Endothelial cell of umbilical vein (primary cell): ENCODE measurements at places on chromosomes 2 and 18.

- DNase-seq, result no peak
Measured at GRCh38 chr2:26305540-26305939, 40.4 kb upstream of the SELENOI start.

GRCh38 chr2:16785149-16785548, 119.5 kb upstream of the CYRIA start:
- DNase-seq, result no peak

DNA sequence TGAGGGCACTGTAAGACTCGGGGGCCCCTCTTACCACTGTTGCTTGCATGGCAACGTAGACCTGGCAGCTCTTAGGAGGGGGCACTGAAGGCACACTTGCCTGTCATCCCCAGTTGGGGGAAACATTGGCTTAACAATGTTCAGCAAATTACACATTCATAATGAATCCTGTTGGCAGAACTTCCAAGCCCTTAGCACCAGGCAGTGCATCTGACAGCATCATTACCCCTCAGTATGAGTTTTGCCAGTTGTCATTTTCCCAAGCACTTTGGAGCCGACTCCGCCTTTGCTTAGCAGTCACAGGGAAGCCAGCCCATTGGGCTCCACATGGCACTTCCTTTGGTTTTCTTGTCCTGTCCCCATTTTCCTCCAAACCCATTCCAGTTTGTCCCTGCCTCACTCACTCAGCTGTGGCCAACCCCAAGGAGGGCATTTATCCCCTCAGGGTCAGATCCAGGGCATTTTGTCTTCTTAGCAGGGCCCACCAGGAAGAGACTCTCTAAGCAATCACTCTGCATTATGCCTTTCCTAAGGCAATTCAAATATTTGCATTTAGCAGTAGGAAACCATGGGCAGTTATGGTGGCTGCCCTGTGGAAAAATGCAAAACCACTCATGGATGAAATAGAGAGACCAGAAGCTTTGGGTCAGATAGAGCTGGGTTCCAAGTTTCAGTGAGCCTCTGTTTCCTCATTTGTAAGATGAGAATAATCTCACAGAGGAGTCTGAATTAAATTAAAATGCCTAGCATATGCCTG, 73.9 kb downstream of the VSNL1 start:
- DNase-seq, result no peak

- no peak for DNase-seq
Measured at GRCh38 chr18:63373161-63373560, 6.2 kb upstream of the KDSR start.

- no peak for DNase-seq
Measured at GRCh38 chr18:48889981-48890762, 60.6 kb downstream of the SMAD7 start.

- DNase-seq, result no peak
Measured at GRCh38 chr2:156099382-156099781, 233.1 kb downstream of the NR4A2 start.

DNA sequence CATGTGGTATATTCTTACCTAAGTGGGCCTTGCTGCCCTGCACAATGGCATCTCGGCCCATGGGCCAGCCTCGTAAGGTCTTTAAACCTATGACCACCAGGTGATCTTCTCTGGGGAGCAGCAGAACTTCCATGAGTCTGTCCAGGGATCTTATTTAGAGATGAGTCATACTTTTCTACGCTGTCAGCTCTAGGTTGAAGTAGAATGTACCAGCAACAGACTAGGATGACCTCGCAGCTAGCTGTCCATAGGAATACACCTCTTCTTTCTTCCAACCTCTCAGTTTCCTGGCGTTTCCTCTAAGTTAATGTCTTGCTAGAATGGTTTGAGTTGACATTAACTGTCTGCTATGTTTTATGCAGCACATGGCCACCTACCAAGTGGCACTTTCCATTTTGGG, 15.6 kb upstream of the CXCR4 start:
- DNase-seq, result no peak

GRCh38 chr2:174778085-174778981, 14.1 kb upstream of the CHRNA1 start:
- no peak for DNase-seq

DNA sequence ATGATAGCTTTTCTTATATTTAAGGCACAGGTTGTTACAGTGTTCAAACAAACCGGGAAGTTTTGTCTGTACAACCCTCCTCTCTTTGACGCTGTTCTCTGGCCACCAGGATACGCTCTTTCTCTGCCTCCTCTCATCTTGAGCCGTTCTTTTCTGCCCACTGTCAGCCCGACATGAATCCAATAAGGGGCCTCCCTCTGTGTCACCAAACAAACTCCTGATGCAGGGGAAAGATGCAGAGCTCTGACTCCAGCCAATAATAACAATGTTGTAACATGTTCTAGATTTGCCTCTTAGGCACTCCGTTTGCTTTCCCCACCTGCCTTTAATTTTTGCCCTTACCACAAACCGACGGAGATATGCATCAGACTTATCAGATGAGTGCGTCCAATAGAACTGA, 449.3 kb downstream of the SLC4A3 start:
- no peak for DNase-seq
